T-helper 17 cell (primary cell): ENCODE measurements at places on chromosomes 4 and X.

DNA sequence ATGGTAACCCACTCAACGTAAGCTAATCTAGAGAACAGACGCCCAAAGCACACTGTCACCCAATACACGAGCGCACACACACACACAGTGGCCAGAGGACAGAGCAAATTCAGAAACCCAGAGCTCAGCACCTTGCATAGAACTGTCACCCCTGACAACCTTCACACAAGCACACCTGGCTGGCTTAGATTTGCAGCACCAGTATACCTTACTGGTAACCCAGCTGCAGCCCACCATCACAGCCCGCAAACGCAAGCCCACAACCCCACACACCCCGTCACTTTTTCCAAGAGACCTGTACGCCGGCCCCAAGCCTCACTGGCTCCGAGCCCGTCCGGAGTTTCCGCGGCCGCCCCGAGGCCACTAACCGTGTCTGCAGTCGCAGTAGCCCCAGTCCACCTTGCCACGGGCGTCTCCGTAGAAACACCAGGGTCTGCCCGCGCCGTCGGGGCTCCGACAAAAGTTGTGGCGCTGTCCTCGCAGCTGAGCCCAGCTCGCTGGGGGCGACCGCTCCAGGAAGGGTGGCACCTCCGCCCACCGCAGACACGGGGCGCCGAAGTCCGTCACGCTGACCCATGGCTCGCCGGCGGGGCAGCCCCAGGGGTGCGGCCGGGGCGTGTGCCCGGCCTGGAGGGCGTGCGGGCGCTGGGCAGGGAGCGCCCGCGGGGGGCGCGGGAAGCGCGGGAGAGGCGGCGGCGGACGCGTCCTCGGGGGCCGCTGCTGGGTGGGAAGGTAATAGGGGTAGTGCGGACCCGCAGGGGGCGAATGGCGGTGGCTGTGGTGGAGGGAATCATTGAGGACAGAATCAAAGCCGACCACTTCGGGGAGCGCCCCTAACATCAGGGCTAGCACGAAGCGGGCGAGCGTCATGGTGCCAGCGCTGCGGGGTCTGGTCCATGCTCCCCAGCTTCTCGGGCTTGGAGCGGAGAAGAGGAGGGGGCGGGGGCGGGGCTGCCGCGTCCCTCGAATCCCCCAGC is 664 bp downstream of the PRSS12 start:
- H3K27ac ChIP-seq, result no peak overlapping the region
- peak overlapping the region; percentile 80 for H3K4me3 ChIP-seq
- peaks cover 82% of the 10 kb centered on the region for H3K27me3 ChIP-seq
- no peak for DNase-seq
- peaks cover 5% of the 10 kb centered on the region for H3K36me3 ChIP-seq

GRCh38 chr4:184695178-184695896 is 38.6 kb downstream of the CENPU start:
- DNase-seq, result no peak
- no peak overlapping the region for H3K4me3 ChIP-seq
- H3K27me3 ChIP-seq, result no peaks in the 10 kb centered on the region
- peaks cover 2% of the 10 kb centered on the region for H3K4me1 ChIP-seq
- H3K36me3 ChIP-seq, result no peaks in the 10 kb centered on the region

- no peak for DNase-seq
- no peak overlapping the region for H3K4me3 ChIP-seq
- H3K27ac ChIP-seq, result no peak overlapping the region
- no peaks in the 10 kb centered on the region for H3K36me3 ChIP-seq
These were observed 35.3 kb upstream of the RPS6KA6 start for GRCh38 chrX:84223261-84223660.

GRCh38 chr4:7323461-7323871 is 111.3 kb downstream of the PSAPL1 start:
- peaks cover 32% of the 10 kb centered on the region for H3K27me3 ChIP-seq
- H3K4me1 ChIP-seq, result peaks cover 2% of the 10 kb centered on the region
- no peak for DNase-seq
- no peak overlapping the region for H3K4me3 ChIP-seq

DNA sequence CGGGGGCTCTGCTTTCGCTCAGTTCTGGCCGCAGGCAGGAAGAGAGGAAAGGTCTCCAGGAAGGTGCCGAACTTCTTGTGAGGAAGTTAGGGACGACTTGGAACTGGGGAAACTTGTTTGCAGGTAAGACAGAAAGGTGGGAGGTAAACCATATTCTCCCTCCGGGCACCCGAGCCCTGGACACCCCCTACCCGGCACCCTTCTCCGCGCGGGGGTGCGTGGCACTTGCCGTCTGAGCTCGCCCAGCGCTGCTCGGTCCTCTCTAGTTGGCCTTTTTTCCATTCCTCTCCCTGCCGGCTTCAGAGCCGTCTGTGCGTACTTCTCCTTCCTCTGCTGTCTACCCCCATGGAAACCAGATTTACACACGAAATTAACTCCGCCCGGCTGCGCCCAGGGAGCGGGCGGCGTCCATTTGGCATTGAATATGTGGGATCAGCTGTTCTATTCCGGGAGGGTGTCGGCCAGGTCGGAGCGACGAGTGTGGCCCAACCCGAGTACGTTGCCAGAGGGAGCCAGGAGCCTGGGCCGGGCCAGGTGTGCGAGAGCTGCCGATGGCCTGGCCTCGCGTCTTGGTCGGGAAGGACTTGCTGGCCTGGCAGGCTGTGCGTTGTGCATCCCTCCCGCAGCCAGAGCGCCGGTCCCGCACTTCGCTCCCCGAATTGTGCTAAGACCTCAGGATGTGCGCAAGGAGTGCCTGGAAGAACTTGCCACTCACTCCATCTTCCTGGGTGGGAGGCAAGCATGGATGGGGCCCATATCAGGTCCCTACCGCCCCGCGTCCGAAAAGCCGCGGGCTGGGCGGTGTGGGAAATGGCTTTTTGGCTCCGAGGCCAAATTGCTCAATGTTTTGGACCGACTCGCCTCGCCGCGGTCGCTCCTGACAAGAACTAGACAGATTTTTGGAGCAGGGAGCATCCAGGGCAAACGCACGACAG is 1.7 kb downstream of the PDGFRA start:
- no peak overlapping the region for H3K4me3 ChIP-seq
- H3K27me3 ChIP-seq, result peaks cover 77% of the 10 kb centered on the region
- no peak overlapping the region for H3K27ac ChIP-seq
- H3K4me1 ChIP-seq, result peaks cover 26% of the 10 kb centered on the region

- H3K36me3 ChIP-seq, result peaks cover 4% of the 10 kb centered on the region
- no peak overlapping the region for H3K27ac ChIP-seq
- peaks cover 14% of the 10 kb centered on the region for H3K27me3 ChIP-seq
- H3K4me3 ChIP-seq, result no peak overlapping the region
- peaks cover 2% of the 10 kb centered on the region for H3K4me1 ChIP-seq
- DNase-seq, result no peak
These were observed 15.3 kb upstream of the BEND4 start for GRCh38 chr4:42167709-42168108.

DNA sequence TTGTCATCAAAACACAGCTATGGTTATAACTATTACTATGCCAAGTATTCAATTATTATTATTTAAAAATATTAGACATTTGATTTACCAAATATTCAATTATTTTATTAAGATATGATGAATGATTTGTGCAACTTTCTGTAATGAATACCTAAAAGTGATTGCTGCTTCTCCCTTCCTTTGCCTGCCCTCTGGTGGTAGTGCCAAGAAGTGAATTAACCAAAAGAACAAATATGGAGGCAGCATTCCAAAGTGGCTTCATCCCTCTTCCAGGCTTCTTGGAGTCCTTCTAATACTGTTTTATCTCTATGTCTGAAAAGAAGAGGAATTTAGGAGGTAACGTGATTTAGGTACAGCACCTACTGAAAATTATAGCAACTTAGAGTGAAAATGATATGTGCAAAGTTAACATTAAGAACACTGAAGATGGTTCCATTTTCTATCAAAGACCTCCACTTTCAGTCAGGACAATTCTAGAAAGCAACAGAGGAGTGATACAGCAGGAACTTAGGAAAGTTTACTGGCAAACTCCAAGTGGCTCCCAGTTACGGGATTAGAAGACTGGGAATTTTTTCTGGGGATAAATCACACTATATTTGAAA is 43.0 kb downstream of the ENPEP start:
- no peaks in the 10 kb centered on the region for H3K36me3 ChIP-seq
- H3K27me3 ChIP-seq, result peaks cover 31% of the 10 kb centered on the region
- DNase-seq, result no peak
- H3K4me3 ChIP-seq, result no peak overlapping the region

GRCh38 chr4:117699595-117699994 is 334.7 kb upstream of the NDST3 start:
- H3K4me1 ChIP-seq, result no peaks in the 10 kb centered on the region
- H3K36me3 ChIP-seq, result no peaks in the 10 kb centered on the region
- DNase-seq, result no peak
- H3K27me3 ChIP-seq, result no peaks in the 10 kb centered on the region

- H3K4me3 ChIP-seq, result no peak overlapping the region
- H3K36me3 ChIP-seq, result no peaks in the 10 kb centered on the region
- H3K4me1 ChIP-seq, result peaks cover 2% of the 10 kb centered on the region
These were observed 59.9 kb downstream of the CHIC2 start for GRCh38 chr4:54004463-54004862.

DNA sequence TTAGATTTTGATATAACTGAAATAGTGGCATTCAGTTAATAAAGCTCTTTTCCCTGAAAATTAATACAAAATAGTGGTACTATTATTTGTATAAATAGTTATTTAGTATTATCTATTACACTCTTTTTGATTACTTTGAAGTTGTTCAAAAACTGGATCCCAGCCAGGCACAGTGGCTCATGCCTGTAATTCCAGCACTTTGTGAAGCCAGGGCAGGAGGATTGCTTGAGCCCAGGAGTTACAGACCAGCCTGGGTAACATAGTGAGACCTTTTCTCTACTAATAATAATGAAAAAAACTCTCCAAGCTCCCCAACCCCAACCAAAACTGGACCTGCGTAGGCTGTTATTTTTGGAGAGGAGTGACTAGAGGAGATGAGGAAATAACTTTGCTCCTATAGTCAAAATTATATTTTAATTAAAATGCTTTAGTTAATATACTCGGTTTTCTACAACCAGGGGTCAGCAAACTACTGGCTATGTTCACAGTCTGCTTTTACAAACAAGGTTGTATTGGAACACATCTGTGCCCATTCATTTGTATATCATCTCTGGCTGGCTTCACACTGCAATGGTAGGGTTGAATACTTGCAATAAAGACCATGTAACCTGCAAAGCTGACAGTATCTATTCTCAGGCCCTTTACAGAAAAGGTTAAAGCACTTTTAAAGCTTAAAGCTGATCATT is 27.6 kb downstream of the GUCY1A1 start:
- H3K36me3 ChIP-seq, result no peaks in the 10 kb centered on the region
- DNase-seq, result no peak
- no peaks in the 10 kb centered on the region for H3K4me1 ChIP-seq

DNA sequence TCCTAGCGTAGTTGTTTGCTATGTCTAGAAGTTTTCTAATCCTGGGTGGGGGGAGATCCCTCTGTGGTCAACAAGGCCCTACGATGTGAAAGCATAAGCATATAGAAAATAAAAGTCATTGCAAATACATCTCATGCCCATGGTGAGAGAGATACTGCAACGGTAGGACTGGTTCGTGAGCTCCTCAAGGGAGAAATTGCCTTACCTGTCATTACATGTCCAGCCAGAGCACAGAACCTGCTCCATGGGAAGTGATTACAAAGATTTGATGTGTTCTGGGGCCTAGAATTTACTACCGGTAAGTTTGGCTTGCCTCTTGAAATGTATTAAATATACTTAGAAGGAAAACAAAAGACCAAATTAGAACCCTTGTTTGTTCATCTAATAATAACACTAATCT is 60.9 kb upstream of the FAM47B start:
- no peaks in the 10 kb centered on the region for H3K27me3 ChIP-seq
- H3K36me3 ChIP-seq, result no peaks in the 10 kb centered on the region
- DNase-seq, result no peak
- H3K27ac ChIP-seq, result no peak overlapping the region
- H3K4me1 ChIP-seq, result no peaks in the 10 kb centered on the region

- H3K27ac ChIP-seq, result no peak overlapping the region
- H3K4me3 ChIP-seq, result no peak overlapping the region
- no peaks in the 10 kb centered on the region for H3K36me3 ChIP-seq
- DNase-seq, result no peak
These were observed 242.7 kb downstream of the MID1IP1 start for GRCh38 chrX:39043838-39044550.

DNA sequence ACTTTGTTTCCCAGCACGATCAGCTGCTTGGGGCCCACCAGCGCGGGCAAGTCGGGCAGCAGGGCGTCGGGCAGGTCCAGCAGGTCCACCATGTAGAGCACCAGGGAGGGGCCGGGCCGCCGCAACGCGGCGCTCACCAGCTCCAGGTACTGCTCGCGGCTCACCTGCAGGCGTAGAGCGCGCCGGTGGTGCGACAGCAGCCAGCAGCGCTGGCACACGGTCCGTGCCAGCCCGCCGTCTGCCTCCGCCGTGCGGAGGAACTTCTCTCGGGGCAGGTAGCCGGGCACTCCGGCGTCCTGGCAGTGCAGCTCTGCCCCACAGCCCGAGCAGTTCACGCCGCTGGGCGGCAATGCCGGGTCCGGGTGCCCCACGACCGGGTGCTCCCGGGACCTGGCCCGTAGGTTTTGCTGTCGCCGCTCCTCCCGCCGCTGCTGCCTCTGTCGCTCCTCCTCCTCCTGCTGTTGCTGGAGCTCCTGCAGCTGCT is 527 bp downstream of the NOA1 start:
- DNase-seq, result peak; percentile 45
- peak overlapping the region; percentile 99 for H3K4me3 ChIP-seq
- peak overlapping the region; percentile 99 for H3K27ac ChIP-seq

- H3K27ac ChIP-seq, result peak overlapping the region; percentile 73
- DNase-seq, result no peak
- H3K27me3 ChIP-seq, result no peaks in the 10 kb centered on the region
- H3K4me1 ChIP-seq, result peaks cover 14% of the 10 kb centered on the region
- peak overlapping the region; percentile 84 for H3K4me3 ChIP-seq
- no peaks in the 10 kb centered on the region for H3K36me3 ChIP-seq
These were observed 10.5 kb upstream of the PGM2 start for GRCh38 chr4:37816006-37816405.

GRCh38 chr4:78601013-78601412 is 49.4 kb downstream of the ANXA3 start:
- H3K4me3 ChIP-seq, result no peak overlapping the region
- DNase-seq, result no peak
- peaks cover 32% of the 10 kb centered on the region for H3K27me3 ChIP-seq
- no peak overlapping the region for H3K27ac ChIP-seq
- peaks cover 4% of the 10 kb centered on the region for H3K36me3 ChIP-seq
- H3K4me1 ChIP-seq, result no peaks in the 10 kb centered on the region

DNA sequence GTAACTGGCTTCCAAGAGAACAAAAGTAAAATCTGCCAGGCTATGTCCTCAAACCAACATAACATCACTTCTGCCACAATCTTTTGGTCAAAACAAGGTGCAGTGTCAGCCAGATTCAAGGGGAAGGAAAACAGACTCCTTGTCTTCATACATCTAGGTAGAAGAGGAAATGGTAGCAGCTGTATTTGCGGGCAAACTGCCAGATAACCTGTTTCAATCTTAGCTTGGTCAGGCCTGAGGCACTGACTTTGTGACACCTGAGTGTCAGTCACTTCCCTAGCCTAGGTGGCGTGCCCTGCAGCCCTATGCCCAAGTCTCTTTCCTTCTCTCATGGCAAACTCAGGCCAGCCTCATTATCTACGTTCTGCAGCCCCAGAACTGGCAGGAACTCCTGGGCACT is 146.2 kb upstream of the JADE1 start:
- no peak for DNase-seq
- no peaks in the 10 kb centered on the region for H3K27me3 ChIP-seq
- H3K4me1 ChIP-seq, result peaks cover 7% of the 10 kb centered on the region
- H3K27ac ChIP-seq, result no peak overlapping the region
- no peak overlapping the region for H3K4me3 ChIP-seq
- H3K36me3 ChIP-seq, result no peaks in the 10 kb centered on the region

- H3K4me1 ChIP-seq, result no peaks in the 10 kb centered on the region
- H3K36me3 ChIP-seq, result no peaks in the 10 kb centered on the region
- no peaks in the 10 kb centered on the region for H3K27me3 ChIP-seq
- DNase-seq, result no peak
- no peak overlapping the region for H3K4me3 ChIP-seq
These were observed 274.4 kb downstream of the IDS start for GRCh38 chrX:149230689-149231088.
